Fibroblast of skin of right quadriceps (primary cell): ENCODE measurements at places on chromosomes 2 and 18.

- no peak for DNase-seq
These were observed 36.7 kb downstream of the SP140 start for GRCh38 chr2:230262246-230262645.

DNA sequence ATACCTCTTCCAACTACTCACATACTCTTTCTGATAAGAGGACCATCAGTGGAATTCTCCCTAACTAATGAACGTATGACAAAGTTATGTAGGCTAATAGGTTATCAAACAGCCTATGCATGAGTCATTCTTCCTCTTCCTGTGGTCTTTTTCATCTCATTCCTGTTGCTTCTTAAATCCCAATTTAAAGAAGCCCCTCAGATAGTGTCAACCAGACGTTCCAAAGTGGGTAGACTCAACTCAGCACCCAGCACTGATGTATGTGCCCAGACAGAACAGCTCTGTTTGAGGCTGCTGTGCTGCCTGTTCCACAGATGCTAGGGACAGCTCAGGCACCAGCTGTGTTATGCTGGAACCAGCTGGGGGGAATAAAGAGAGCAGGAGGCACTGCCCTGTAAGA is 52.6 kb downstream of the CXCR4 start:
- DNase-seq = no peak

- no peak for DNase-seq
These were observed 7.9 kb downstream of the TMEM198 start for GRCh38 chr2:219551441-219552381.

DNA sequence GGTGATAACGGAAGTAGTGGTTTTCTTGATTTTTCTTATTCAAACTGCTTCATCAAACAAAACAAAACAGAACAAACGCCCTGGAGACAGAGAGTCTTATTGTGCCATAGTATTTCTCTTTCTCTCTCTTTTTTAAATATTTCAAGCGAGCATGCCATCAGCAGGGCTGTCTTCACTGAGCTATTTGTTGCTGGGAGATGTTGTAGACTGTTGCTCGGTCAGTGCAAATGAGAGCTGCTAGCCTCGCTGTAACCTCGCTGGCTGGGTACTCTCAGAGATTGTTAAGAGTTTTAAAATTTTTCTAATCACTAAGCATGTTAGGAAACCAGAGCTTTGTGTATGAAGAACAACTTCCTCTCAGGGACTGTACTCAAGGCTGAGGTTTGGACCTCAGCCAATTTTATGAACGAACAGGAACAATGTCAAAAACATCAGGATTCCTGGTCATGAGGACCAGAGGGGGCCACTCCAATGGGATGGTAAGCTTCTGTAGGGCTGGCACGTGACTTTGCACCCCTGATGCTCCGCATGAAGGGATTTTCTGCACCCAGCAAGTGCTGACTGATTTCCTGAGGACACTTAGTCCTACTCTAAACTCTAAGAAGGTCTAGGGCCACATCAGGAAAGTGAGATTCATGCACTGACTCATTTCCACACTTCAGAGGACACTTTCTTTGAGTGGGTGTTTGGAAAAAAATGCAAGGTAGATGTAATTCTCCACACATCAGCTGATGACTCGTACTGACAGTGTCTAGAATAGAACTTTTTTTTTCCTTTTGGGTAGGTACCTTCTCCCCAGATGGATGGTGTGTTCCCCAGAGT is 59.8 kb upstream of the IL1R1 start:
- DNase-seq = peak; percentile 89

DNA sequence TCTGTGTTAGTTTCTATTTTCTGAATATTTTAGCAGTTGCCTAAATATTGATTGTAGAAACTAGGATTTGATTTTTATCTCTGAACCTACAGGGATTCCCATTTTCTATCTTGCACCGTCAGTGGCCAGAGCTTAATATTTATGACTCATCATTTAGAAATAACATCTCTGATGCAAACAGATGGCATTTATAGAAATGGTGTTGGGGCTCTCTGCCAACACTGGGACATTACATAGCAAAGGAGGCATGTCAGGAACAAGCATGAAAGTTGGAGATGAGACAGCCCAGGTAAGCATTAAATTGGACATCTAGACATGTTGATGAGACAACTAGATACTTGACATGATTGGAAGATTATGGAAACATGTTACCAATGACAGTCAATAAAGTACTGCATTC is 165.3 kb upstream of the SYT4 start:
- DNase-seq = no peak

DNA sequence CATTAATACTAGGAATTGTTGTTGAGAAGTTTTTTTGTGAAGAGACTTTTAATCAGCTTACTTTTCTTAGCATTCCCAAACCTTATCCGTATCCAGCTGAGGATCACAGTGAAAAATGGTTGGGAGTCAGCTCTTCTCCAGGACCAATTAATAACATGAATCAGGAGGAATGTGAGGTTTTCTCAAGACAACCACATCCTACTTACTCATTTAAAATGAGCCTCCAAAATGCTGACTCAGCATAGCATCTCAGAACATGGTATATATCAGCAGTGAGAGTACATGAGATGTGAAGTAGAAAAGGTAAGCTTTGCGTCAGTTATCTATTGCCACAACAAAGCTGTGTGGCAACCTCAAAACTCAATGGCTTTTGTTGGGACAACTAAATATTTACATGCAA is 140.3 kb downstream of the NRP2 start:
- peak; percentile 90 for DNase-seq

DNA sequence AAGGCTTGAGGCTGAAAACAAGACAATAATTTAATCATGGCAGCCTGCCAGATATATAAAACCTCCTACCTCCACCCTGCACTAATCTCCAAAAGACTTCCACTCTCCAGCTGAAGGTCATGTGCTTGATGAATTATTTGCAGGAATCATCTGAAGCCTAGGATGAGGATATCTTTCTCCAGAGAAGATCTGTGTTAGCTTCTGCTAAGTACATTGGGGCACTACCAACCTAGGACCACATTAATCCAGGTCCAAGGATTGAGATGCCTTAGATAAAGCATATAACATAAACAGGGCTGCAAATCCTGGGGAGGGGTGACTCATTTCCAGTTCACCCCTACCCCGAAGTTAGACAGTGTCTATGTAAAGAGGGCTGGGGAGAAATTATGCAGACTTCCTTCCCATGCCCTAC is 80.5 kb upstream of the FRZB start:
- DNase-seq = peak; percentile 7

DNA sequence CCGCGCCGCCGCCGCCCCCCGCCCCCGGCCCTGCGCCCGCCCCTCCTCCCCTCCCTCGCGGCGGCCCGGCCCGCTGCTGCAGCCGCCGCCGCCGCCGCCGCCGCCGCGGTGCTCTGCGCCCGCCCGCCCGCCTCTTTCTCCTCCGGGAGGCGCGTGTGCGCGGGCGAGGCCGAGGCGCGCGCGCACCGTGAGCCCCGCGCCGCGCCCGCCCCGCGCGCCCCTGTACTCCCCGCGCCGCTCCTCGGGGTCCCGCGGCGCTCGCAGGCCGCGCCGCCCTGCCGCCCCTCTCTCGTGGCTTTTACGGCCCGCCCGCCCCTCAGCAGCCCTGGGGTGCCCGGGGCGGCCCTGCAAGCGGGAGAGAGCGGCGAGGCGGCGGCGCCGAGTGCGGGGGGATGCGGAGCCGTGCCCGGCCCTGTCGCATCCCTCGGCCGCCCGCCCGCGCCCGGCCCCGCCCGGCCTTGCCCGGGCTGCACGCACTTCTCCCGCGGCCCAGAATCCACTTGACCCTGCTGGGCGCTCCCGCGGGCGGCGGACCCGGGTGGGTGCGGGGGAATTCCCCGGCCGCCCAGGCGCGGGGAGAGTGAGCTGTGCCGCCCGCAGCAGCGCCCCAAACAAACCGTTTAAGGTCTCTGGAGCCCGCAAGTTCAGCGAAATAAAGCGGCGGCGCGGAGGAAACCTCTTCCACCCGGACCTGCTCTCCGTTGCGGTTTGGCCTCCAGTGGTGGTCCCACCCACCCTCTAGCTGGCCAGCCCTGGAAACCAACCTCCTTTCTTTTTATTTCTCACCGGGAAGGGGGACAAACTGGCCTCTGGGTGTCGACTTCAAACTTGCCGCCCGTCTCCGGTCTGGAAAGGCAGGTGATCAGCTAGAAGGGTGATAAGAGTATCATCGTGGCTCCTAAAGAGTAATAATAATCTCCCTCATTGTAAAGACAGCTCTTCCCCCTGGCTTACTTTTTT is 37.4 kb downstream of the AFF3 start:
- peak; percentile 34 for DNase-seq

- DNase-seq = no peak
These were observed 33.9 kb downstream of the ST3GAL5 start for GRCh38 chr2:85854897-85855296.

DNA sequence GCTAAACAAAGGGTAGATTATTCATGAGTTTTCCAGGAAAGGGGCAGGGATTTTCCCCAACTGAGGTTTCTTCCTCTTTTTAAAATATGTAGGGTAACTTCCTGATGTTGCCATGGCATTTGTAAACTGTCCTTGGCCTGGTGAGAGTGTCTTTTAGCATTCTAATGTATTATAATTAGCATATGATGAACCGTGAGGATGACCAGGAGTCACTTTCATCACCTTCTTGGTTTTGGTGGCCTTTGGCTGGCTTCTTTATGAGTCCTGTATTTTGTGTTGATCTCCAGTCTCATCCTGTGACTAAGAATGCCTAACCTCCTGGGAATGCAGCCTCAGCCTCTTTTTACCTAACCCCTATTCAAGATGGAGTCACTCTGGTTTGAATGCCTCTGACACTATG is 391.0 kb upstream of the LINC00305 start:
- no peak for DNase-seq

DNA sequence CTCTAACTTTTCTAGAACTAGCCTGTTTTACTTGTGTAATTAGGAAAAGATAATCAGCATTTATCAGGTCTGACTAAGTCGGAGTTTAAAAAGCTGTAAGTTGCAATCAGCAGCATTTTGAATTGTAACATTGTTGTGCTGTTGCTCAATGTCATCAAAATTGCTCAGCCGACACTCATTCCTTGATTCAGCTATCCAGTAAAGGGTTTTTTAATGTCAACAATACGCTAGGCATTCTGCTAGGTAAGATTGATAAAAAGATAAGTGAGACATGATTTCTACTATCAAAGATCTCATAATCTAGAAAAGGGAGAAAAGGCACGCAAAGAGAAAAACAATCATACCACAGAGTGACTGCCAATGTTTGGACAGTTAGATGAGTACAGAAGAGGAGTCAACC is 327.1 kb upstream of the CDH2 start:
- no peak for DNase-seq

DNA sequence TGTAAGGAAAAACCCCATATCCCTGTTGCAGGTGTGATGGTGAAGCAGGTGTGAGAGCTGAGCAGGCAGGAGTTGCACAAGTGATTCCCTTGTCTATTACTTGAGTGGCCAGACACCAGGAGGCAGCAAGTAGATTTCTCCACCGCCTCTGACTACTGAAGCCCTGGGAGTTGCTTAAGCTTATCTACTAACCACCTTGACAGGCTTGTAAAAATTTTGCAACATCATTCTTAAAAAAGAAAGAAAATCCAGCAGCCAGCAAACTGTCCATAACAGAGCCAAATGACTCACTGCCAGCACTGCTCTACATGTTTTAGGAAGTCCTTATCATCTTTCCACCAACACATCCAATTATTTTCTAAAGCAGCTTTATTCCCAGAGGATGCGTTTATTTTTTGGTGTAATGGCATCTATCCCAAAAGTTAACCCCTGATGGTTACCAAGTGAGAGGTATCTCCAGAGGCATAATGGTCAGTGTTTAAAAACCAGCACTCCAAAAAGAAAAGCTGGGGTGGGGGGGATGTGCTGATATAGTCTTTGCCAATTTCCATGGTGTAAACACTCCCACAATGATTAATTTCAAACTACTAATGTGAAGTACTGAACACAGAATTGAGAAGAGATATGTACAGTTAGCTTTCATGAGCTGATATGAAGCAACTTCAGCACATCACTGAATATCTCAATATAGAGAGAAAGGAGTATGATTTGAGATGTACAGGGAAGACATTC is 16.3 kb upstream of the GPR39 start:
- DNase-seq = peak; percentile 34

- no peak for DNase-seq
These were observed 10.2 kb upstream of the SIX3 start for GRCh38 chr2:44931198-44931780.

DNA sequence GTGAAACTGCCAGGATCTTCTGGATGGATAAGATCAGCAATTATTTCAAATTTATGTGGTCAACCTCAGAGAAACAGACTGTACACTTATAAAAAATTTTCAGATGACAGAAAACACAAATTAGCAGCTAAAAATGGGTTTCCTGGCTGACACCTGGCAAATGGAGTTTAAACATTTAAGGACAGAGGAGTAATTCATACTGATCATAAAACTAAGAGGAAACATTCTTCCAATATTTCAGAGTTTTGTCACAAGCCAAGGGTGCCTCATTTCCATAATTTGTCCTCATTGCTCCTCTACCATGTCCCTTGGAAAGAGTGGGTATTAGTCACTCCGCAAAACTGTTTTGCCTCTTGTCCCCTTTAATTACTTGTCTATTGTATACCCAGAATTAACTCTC is 70.2 kb downstream of the TMEFF2 start:
- DNase-seq = peak; percentile 77

- no peak for DNase-seq
These were observed 11.1 kb downstream of the NR4A2 start for GRCh38 chr2:156321243-156321904.

DNA sequence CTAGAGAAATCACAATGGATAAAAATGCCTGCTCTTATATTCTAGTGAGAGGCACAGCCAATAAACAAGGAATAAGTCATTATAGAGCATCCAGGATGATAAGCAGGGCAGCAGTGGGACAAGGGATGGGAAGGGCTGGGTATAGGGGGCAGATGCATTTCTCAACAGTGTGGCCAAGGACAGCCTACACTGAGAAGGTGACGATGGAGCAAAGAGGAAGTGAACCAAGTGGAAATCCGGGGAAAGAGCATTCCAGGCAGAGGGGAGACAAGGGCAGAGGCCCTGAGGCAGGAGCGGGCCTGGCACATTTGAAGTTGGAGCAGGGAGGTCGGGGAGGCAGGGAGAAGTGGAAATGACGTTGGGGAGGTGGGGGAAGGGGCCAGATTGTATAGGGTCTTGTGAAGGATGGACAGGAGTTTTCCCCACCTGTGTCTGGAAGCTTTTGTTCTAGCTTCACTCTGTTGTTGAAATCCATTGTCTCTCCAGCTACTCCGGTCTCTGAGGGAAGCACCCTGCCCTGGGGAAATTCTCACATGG is 17.6 kb downstream of the TMEM177 start:
- DNase-seq = no peak

- no peak for DNase-seq
These were observed 15.4 kb upstream of the DTNA start for GRCh38 chr18:34694591-34695165.

GRCh38 chr2:231250146-231250545 is 51.7 kb downstream of the ARMC9 start:
- DNase-seq = peak; percentile 13

DNA sequence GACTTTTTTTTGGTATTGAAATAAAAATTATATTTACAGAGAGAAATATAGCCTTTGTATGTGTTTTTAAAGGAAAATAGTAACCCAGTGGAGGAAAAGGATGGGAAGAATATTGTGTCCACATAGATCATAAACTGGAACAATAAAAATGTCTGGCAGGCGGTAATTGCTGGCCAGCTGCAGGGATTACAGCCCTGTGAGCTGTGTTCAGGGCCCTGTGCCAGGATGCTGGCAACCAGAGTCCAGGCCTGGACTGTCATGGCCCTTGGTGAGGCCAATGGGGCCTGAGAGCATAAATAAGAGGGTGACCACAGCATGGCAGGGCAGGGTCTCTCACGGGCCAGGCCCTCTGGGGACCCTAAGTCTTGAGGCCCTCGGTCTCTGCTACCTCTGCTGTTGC is 171.2 kb downstream of the ACOXL start:
- DNase-seq = no peak

- DNase-seq = peak; percentile 21
These were observed 629 bp downstream of the PRELID3A start for GRCh38 chr18:12408247-12408869.
